ENCODE measurements at places on chromosomes 3 and 15.

GRCh38 chr3:31680072-31680870 is 147.5 kb downstream of the STT3B start:
- no peak for DNase-seq

- DNase-seq: no peak
Observed at GRCh38 chr3:109278546-109278945, 37.8 kb downstream of the DPPA2 start.

DNA sequence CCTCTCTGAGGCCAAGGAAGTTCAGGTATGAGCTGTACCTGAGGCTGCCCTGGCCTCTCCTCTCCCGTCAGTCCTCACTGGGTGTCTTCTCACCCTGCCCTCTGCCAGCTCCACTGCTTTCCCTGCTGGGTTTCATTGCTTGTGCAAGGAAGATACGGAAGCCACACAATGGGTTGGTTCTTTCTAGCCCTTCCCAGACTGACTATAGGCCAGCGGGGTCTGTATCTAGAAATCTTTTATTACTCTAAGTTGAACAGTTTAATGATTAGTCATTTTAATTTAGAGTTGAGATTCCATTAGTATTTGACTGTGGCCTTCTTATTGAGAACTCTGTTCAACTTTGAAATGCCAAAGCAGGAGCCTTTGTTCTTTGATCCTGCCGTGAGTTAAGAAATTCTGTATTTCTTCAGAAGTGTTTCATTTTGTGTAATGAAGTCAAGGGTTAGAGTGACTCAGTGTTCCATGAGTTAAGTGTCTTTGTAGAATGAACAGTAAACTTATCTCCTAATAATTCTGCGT is 16.2 kb downstream of the C3orf62 start:
- DNase-seq: no peak

GRCh38 chr3:149122721-149123578 is 6.5 kb upstream of the HPS3 start:
- no peak for DNase-seq

DNA sequence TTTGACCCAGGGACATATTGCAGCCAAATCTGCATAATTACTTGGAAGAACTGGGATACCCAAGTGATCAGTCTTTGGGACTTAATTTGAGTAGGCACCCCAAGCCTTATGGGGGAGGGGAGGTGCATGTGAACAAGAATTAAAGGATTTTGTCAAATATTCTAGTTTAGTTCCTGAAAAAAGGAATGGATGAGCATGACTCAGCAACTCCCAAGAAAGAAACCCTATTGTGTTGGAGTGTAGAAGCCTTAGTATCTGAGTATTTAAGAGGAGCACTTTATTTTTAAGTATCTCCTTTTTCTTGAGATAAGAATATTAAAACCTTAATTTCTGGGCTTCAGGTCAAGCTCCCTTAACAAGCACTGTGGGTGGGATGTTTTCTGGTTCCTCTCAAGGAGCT is 222.4 kb downstream of the CD47 start:
- DNase-seq: no peak

- DNase-seq: peak; percentile 1
Observed at GRCh38 chr3:79724206-79724605, 43.6 kb downstream of the ROBO1 start.

DNA sequence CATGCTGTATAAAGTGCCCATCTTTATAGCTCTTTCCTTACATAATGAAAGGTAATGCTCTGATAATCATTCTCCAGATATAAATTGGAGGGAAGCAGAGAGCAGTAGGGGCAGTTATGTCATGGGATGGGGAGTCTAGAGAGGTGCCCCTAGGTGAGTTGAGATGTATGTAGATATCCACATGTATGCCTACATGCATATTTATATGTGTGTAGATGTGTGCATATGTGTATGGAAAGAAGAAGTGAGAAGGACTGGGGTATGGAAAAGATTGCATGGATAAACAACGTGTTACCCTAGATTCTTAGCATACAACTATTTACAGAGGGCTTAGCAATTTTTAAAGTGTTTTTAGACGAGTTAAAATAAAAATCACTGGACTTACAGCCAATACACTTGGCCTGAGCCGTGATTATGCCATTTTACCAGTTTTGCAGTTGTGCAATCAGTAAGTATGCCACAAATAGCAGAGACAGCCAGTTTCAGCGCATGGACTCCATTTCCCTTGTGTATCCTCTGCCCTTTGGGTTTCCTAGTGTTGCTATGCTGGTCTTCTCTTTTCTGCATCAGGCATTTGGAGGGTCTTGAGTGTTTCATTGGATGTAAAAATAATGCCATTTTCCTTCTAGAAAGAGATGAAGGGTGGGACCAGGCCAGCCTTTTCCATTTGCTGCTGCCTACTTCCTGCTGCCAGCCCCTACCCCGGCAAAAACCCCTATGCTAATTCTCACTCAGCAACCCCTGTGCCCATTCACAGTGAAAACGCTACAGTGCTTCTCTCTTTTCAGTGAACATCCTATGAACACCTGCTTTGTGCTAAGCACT is 199.4 kb upstream of the NR2E3 start:
- no peak for DNase-seq
